ENCODE measurements at places on chromosomes 1 and 21. TPM values are rescaled to one million over a fixed set of nuclear protein-coding genes. Genes with fewer than 3 reads are reported as not detected.

DNA sequence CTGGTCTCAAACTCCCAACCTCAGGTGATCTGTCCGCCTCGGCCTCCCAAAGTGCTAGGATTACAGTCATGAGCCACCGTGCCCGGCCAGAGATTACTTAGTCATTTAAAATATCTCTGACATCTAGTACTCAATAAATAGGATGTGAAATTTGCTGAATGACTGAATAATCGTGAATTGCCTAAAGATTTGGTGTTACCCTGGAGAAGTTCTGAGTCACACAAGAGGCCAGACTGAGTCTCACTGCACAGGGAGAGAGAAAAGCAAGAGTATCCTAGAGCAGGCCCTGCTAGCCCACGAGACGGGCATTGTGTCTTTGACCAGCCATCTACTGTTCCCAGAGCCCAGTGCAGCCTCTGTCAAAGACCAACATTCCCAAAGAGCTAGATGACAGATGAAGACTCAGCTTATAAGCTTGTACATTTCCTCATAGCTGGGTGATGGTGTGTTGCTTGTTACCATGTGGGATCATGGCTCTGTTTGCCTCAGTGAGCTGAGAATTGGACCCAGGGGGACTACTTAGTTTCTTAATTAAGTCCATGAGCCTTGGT lies 5.6 kb upstream of the EIF4G3 start:
- DNase-seq = no peak

DNA sequence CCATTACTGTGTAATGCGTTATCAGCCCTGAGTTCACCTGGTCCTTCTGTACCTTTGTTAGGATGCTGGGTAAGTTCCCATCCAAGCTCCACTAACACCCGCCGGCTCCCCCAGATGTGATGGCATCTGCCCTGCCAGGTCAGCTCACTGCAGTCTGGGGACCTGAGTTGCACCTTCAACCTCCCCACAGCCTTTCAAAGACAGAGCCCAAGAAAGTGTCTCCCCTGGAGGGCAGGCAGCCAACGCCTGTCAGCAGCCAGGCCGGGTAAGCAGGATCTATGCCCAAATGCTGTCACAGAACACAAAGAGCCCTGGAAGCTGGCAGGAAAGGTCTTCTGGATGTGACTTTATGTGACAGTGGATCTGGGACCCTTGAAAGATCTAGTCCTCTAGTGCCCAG lies 13.7 kb downstream of the MRAP start:
- DNase-seq = no peak

GJB3 gene
- not detected for total RNA-seq

TNFRSF8 gene
- 1.9 TPM for total RNA-seq

DNA sequence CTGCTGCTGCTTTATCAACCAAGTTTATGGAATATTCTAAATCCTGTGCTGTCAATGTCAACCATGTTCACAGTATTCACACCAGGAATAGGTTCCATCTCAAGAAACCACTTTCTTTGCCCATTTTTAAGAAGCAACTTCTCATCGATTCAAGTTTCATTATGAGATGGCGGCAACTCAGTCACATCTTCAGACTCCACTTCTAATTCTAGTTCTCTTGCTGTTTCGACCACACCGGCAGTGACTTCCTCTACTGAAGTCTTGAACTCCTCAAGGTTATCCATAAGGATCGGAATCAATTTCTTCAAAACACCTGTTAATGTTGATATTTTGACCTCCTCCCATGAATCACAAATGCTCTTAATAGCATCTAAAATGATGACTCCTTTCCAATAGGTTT lies 39.7 kb upstream of the IFNLR1 start:
- DNase-seq = no peak

GRCh38 chr1:84753516-84754385 lies 63.5 kb upstream of the SSX2IP start:
- DNase-seq = peak; percentile 52

DNA sequence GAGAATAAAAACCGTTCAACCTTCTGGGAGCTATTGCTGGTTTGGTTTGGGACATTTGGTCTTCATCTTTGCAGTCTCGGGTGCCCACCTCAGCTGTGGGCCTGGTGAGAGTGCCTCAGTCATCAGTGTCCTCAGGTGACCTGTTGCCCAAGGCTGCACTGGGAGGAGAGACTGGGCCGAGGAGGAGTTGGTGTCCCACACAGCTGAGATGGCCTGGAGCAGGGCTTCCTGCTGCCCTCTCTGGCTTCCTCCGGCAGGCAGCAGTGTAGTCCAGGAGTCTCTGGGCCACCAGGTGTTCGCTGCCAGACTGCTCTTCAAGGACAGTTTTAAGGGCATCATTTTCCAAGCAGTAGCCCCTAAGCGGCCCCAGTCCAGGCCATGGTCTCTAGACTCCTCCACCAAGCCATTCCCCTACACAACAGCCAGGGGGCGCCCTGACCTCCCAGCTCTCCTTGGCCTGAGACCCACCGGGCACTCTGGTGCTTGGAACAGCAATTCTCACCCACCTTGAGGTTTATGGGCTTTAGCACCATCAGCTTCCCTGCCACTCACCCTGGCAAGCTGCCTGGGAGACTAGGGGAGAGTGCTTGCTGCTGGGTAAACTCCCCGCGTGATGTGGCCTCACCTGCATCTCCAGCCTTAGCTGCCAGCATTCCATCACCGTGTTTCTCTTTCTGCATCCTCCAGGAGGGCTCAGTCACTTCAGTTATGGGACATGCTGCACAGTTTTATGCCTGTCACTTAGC lies 9.1 kb upstream of the SYTL1 start:
- peak; percentile 73 for DNase-seq

AMY1B gene
- not detected for total RNA-seq

GRCh38 chr1:185477638-185478580 lies 160.9 kb upstream of the IVNS1ABP start:
- DNase-seq = no peak

GRCh38 chr1:25610822-25611630 lies 5.6 kb upstream of the MAN1C1 start:
- DNase-seq = no peak

HPCAL4 gene
- total RNA-seq = 1.9 TPM

DNA sequence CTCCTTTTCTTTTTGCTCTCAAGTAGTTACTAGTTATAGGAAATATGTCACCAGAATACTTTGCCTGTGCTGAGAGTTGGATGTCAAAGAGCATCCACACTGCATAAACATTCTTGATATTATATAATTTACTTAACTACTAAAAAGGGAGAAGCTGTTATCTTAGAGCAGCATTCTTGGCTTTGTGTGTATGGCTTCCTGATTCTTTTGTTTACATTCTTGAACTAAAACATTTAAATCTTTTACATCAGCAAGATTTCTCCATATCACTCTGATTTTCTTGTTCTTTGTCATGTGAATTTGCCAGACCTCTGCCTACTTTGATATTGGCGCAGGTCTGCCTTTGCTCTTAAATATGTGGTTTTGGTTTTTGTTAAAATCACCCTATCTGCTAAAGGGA lies 48.8 kb downstream of the SUCO start:
- no peak for DNase-seq

- DNase-seq = no peak
Measured at GRCh38 chr1:232600424-232601258, 29.3 kb downstream of the SIPA1L2 start.

CGN gene
- total RNA-seq = 1.1 TPM

C8B gene
- not detected for total RNA-seq

DNA sequence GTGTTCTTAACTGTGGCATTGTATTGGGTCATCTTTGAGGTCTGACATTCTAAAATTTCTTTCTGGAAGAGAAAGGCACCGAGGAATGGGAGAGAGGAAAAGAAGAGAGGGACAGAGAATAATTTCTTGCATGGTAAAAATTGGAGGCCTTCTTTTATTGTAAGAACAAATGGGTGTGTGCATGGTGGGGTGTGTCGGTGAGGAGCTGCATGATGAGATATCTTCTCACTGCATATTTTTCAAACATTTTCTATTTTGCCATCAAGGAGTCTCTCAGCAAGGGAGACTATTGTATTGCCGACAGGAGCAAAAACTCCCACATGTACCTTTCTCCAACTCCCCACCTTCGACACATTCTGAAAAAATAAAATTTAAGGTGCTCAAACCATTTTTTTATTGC lies 6.5 kb upstream of the CTSE start:
- DNase-seq = no peak

DNA sequence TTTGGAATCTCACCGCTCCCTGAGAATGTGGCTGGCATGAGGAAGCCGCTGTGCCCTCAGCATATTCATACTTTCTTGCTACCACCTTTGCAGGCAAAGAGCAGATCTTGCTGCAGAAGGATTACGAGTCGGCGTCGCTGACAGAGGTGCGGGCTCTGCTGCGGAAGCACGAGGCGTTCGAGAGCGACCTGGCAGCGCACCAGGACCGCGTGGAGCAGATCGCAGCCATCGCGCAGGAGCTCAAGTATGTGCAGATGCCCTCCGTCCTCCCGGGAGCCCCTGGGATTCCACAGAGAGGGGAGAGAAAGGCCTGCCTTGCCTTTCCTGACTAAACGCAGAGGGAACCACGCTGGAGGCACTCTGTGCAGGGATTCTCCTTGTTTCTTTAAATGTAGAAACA lies 50.6 kb upstream of the MTR start:
- DNase-seq = no peak

RRP15 gene
- total RNA-seq = 49.4 TPM

IGSF3 gene
- total RNA-seq = 2.0 TPM

PROK1 gene
- not detected for total RNA-seq

DNA sequence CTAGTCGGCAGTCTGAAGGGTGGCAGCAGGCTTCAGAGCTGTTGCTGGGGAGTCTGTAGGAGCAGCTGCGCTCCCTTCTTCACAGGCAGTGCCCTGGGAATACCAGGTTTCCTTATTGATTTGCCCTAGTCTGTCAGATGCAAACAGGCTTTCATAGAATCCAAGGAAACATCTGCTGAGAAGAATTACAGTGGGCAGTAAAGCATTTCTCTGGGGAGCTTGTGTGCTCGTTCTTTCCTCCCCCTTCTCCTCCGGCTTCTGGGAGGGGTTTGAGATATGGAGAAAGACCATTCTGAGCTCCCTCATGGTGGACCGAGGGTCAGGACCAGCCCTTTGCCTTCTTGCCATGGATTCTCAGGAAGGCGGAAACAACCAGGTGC lies 25.4 kb upstream of the PARP1 start:
- no peak for DNase-seq
